ENCODE measurements at places on chromosomes 4 and X.

- no peak for DNase-seq
Measured at GRCh38 chrX:153029875-153030274, 26.4 kb upstream of the PNMA3 start.

DNA sequence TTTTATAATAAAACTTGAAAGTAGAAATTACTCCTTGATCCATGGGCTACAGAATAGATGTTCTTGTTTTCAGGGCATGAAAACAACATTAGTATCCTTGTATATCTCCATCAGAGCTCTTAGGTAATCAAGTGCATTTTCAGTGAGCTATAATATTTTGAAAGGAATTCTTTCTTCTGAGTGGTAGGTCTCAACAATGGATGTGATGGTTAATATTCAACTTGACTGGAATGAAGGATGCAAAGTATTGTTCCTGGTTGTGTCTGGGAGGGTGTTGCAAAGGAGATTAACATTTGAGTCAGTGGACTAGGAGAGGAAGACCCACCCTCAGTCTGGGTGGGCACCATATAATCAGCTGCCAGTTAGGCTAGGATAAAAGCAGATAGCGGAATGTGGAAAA is 100.1 kb downstream of the LCORL start:
- DNase-seq: no peak

GRCh38 chrX:108091878-108092291 is 307 bp downstream of the ATG4A start:
- no peak for DNase-seq

GRCh38 chr4:6282314-6282771 is 12.7 kb downstream of the WFS1 start:
- no peak for DNase-seq

DNA sequence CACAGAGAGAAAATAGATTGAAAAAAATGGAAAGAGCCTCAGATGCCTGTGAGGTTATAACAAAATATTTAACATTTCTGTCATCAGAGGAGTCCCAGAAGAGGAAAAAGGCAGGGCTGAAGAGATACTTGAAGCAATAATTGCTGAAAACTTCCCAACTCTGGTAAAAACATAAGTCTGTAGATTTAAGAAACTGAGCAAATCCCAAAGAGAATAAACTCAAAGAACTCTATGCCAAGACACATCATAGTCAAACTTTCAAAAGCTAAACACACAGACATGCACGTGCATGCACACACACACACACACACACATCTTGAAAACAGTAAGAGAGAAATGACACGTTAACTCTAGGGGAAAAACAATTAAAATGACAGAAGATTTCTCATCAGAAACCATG is 94.1 kb downstream of the SLC16A2 start:
- no peak for DNase-seq

GRCh38 chr4:6177587-6178197 is 22.7 kb downstream of the JAKMIP1 start:
- peak; percentile 48 for DNase-seq

GRCh38 chrX:37993837-37994619 is 12.3 kb upstream of the SYTL5 start:
- DNase-seq: peak; percentile 0

GRCh38 chr4:991451-992296 is 1.5 kb downstream of the SLC26A1 start:
- no peak for DNase-seq

GRCh38 chrX:9897761-9898161 is 69.4 kb upstream of the CLDN34 start:
- no peak for DNase-seq

- no peak for DNase-seq
Measured at GRCh38 chr4:166049036-166049435, 176.0 kb downstream of the TLL1 start.

DNA sequence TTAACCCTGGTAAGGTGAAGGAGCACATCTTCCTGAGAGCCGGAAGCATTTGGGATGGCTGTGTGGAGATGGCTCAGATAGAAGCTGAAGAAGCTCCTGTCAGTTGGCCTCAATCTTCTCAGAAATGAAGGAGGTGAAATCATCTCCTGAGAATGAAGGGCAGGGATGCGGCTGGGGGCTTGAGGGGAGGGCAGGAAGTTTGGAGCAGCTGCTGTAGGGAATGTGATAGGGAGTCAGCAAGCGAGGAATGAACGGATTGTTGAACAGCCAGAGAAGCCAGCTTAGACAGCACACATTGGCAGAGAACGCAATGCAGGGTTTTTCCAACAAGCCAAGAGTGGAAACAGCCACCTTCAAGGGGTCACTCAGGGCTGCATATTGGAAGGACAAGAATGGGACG is 10.0 kb downstream of the KCNE5 start:
- DNase-seq: no peak

DNA sequence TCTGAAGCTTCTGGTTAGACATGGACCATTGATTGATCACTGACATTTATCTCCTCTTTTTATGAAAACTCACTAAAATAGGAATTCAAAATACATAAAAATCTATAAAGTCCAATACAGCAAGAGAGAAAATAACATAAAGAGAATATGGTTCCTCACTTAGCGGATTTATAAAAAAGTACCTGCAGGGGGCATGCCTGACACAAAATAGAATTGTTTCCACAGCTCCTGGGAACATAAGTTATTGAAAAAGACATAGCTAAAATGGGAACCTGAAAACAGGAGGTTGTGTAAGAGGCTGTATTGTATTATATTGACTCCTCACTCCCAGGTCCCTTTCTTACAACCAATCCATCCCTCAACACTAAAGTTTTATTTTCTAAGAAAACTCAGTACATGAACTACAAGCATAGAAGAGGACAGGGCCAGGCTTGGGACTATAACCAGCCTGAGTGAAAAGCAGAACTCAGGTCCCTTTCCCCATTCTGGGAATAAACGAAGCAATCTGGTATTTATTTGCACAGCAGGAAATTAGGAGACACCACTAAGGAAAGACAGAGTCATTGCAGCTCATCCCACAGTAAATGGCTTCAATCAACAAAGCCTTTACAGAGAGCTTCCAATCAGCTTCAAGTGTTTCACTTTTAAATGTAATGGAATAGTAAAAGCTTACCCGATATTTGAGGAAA is 121.1 kb upstream of the NDST4 start:
- no peak for DNase-seq

GRCh38 chrX:122813876-122814275 is 370.2 kb upstream of the GRIA3 start:
- no peak for DNase-seq

GRCh38 chrX:107676559-107677378 is 48.5 kb downstream of the PRPS1 start:
- peak; percentile 26 for DNase-seq

- DNase-seq: no peak
Measured at GRCh38 chr4:104394406-104395167, 100.1 kb downstream of the CXXC4 start.

GRCh38 chrX:103932133-103932532 is 30.3 kb upstream of the TMSB15B start:
- no peak for DNase-seq

DNA sequence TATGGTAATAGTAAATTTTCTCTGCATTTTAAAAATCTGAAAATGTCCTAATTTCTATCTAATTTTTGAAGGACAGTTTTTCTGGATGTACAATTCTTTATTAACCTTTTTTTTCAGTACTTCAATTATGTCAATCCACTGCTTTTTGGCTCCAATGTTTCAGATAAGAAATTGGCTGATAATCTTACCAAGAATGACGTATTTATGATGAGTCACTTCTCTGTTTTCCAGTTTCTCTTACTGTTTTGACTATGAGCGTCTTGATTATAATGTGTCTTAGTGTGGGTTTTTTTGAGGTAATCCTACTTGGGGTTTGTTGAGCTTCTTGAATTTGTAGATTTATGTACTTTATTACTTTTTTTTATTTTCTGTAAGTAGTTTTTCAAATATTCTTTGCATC is 47.2 kb downstream of the UGT2B11 start:
- no peak for DNase-seq

- DNase-seq: no peak
Measured at GRCh38 chr4:132556316-132556715, 592.8 kb upstream of the PCDH10 start.

DNA sequence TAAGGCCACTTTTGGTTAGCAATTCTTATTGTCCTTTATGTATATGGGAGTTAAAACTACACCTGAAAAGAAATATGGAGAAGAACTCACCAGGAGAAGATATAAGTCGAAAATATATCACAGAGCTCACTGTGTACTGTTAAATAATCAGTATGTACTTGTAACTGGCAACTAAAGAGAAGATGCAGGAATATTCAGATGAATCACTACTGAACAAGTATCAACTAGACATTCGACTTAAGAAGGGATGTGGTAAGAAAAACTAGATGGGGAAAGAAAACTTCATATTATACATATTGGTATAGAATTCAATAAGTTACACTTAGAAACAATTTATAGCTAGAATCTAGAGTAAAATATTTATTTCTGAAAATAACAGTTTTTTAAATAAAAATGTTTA is 230.0 kb downstream of the CAMK2D start:
- DNase-seq: no peak

DNA sequence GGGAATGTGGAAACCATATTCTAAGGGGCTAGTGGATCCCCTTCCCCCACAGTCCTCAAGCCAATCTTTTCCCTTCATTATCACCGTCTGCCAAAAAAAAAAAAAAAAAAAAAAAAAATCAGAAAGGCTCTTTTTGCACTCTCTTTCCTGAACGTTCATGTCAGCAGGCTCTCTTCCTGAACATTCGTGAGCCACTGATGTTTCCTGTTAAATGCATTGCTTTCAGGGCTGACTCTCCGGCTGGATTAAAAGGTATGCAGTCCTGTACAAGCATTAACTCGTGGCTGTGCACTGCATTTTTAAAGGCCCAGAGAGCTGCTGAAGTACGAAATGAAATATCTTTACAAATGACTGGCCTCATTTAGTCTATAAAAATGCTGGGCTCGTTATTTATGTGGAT is 34.0 kb upstream of the TSPAN5 start:
- no peak for DNase-seq

DNA sequence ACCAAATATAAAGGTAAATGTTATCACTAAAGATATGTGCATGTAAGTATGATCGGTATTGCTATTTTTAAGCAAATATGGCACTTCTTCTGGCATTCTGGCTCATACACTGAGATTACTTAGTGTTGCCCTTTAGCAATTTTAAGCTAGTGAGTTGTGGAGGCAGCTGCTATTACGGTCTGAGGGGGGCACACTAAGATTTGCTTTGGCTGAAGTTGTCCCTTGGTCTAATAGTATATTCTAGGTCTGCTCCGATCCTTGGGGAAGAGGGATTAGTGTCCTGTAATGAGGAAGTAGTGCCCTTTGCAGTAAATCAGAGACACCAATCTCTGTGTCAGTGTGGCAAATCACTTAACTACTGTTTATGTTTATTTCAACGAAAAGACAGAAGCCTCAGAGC is 196.5 kb upstream of the FTHL17 start:
- DNase-seq: no peak

GRCh38 chr4:19693936-19694570 is 557.7 kb upstream of the SLIT2 start:
- DNase-seq: no peak

- no peak for DNase-seq
Measured at GRCh38 chr4:121108557-121108956, 36.2 kb upstream of the NDNF start.

DNA sequence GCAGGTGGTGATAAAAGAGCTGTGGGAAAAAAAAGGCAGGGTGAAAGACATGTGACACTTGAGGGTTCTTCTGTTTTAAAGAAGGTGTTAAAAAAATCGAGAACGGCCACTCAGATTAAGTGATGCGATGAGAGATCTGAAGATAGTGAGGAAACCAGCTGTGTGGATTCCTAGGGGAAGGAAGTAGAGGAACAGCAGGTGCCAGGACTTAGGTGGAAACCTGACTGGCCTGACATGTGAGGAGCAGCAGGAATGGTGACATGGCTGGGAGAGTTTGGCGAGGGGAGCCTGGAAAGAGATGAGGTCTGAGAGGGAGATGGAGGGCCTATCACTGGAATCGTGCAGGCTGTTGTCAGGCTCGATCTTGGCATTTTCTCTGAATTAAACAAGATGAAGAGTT is 55.5 kb downstream of the BMPR1B start:
- DNase-seq: no peak

GRCh38 chr4:104446431-104447278 is 48.0 kb downstream of the CXXC4 start:
- DNase-seq: no peak

GRCh38 chr4:123361195-123361861 is 35.3 kb upstream of the SPRY1 start:
- DNase-seq: no peak

- no peak for DNase-seq
Measured at GRCh38 chr4:184163813-184164212, 53.9 kb downstream of the ENPP6 start.

DNA sequence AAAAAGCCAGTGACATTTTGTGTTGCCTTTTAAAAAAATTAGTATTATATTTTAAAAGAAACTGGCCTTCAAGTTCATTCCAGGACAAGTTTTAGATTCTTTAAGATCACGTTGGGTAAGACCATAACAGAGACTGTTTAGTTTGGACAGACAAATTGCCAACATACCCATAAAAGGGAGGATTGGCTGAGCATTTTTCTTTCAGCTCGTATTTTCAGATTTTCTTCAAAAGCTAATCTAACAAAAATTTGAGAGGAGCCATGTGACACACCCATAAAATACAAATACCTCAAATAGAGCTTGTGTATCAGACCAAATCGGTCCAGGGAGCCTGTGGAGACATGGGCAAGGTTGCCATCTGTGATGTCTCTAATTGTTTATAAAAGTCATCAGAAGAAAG is 74.6 kb upstream of the C1QTNF7 start:
- no peak for DNase-seq

- no peak for DNase-seq
Measured at GRCh38 chrX:98067611-98068010, 1183.9 kb downstream of the RPA4 start.

DNA sequence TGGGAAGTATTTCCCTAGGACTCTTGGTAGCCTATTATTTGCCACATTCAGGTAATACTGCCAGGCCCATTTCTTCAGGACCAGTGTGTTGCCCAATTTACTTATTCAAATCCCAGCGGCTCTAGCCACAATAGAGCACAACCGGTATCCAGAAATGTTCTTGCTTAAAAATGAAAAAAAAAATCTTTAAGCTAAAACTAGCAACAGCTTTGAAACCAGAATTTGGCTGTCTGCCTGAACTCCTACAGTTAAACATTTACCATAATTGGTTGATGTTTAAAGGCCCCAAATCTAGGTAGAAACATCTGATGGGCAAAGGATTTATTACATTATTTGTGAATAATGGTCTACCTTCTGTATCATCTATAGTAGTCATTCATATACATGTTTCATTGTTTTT is 930 bp upstream of the SLITRK4 start:
- DNase-seq: no peak

GRCh38 chrX:115559672-115560071 is 1.3 kb upstream of the PLS3 start:
- no peak for DNase-seq

- no peak for DNase-seq
Measured at GRCh38 chr4:28835501-28835900, 1884.7 kb upstream of the PCDH7 start.

Data from effector memory CD4-positive, alpha-beta T cell (primary cell).